ENCODE measurements at places on chromosomes 12 and 14. TPM values are rescaled to one million over a fixed set of nuclear protein-coding genes. Genes with fewer than 3 reads are reported as not detected.

DNA sequence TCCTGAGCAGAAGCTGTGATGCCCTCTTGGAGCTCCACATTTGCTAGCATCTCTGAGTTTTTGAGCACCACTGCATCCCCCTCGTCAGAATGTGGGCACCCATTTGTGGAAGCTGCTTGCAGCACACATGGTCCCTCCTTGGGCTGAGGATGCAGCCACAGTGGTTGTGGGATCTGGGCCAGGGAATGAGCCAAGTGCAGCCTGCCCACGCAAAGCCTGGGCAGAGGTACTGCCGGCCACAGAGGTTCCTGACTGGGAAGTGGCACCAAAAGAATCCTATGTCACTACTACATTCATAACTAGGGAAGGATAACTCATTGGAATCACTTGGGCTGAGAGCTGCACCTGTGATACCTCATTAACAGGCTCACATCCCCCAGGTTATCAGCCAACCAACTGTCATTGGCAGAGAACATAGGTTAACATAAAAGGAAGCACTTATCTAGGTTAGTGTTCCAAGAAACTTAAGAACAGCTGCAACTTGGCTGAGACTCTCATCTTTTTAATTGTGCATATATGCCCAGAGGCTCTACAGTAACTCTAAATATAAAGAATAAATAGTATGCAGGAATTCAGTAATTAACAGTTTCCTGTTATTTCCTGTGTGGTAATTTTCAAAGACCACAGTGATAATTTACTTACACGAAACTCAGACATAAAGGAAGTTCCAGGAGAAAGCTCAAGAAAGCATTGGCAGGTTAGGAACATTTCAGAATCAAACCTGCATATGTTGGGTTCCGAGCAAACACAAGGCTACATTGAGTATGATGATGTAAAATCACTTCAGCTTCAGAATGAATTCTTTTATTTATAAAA is 145.3 kb downstream of the BCAT1 start:
- no peak for DNase-seq

DNA sequence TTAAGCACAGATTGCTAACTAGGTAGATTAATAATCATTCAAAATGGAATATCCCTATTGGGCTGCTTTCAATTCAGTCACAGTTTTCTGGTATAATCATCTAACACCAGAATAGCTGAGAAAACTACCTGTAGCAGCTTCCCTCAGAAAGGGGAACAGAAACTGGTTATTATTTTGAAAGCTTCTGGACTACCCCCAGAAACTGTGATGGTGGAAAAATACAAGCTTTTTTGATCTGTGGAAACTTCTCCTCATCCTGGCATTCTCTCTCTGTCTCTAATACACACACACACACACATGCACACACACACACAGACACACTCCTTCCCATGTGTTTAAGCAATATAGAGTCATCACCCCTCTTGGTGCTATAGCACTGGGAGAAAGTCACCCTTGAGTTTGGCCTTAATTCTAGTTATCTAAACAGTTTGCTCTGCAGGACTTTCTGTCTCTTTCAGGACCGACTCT is 251.5 kb upstream of the LMO3 start:
- no peak for DNase-seq

- no peak for DNase-seq
These were observed 268.1 kb upstream of the RMST start for GRCh38 chr12:97194546-97194945.

GRCh38 chr12:90399357-90399756 is 555.6 kb downstream of the CCER1 start:
- DNase-seq, result no peak

DNA sequence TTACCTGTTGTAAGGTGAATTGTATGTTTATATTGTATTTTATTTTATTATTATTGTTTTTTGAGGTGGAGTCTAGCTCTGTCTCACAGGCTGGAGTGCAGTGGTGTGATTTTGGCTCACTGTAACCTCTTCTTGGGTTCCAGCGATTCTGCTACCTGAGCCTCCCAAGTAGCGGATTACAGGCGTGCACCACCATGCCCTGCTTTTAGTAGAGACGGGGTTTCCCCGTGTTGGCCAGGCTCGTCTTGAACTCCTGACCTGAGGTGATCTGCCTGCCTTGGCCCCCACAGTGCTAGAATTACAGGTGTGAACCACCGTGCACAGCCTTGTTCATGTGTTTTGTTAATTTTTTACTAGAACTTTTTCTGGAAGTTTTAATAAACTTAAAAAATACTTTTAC is 3.8 kb downstream of the ATF7IP start:
- no peak for DNase-seq

- no peak for DNase-seq
These were observed 2.3 kb downstream of the NPAS3 start for GRCh38 chr14:32940711-32941667.

DNA sequence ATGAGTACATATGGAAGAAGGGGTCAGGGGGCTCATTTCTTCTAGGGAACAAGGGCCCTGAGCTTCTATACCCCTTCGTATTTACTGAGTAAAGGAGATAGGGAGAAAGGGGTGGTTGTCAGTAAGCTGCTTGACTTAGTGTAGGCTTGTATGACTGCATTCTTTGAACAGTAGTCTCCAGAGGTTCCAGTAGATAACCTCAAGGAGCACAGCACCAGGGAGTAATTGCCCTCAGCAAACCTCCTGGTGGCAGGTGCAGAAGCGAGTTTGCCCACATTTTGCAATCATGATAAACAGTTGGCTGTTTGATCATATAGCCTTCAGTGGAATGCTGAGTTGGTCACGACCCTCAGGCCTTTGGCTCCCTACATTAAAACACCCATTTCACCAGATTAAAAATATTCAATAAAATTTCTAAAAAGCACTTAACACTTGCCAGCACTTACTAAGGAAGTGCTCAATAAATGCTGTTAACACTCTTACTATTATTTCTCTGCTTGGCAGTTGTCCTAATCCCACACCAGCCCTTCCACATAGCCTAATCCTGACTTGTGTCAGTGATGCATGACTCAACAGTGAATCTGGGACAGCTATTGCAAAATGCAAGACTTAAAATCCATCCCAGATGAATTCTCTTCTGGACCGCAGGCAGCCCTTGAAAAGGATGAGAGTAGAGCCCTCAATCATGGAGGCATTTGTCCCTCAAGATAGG is 3.7 kb upstream of the DHRS4L2 start:
- no peak for DNase-seq

- DNase-seq, result no peak
These were observed 178.2 kb downstream of the PIK3C2G start for GRCh38 chr12:18439541-18439940.

GRCh38 chr12:76929499-76929898 is 50.7 kb upstream of the CSRP2 start:
- no peak for DNase-seq

- no peak for DNase-seq
These were observed 64.5 kb downstream of the MED13L start for GRCh38 chr12:116213014-116213413.

DNA sequence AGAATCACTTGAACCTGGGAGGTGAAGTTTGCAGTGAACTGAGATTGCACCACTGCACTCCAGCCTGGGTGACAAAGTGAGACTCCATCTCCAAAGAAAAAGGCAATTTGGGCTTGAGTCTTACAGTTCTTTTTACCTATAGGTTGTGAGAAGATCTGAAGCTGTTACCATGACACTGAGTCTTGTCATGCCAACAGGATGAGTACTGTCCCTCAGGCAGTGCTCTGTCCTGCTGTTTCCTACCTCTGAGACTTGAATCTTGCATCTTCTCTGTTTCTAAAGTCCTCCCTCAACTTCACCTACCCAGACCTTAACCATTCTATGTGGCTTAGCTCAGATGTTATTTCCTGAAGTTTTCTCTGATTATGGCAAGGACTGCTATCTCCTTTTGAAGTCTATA is 400.8 kb upstream of the PRICKLE1 start:
- DNase-seq, result no peak

DNA sequence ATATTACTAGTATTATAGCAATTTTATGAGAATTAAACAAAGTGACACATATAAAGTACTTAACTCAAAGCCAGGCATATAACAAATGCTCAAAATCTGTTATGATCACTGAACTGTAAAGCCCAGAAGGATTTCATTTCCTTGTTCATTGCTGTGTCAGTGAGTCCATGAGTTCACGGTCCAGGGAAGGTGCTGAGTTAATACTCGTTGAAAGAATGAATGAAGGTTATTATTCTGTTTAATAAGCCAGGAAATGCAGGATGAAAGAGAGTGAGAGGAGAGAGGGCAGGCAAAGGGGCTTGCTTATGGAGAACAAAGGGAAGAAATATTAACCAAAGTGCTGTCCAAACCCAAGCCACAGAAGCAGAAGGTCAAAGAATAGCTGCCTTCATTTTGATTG is 40.2 kb upstream of the NT5DC3 start:
- no peak for DNase-seq

DNA sequence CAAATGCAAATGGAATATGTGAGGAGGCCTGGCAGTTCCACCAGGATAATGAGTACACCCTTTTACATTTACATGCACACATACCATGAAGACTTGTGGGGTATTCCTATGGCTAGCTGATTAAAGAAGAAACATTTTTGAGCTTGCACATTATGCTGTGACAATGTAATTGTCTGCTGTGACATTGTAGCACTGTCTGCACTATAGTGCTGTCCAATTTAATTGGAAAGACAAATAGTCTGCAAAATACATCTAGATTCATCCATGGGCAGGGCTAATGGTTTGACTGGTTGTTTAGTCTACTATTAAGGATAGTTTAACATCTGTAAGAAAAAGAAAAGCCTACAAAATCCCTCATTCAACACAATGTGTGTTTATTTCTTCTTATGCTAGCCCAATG is 1005.6 kb upstream of the LRFN5 start:
- no peak for DNase-seq

GRCh38 chr12:103715494-103715893 is 125.5 kb downstream of the NT5DC3 start:
- no peak for DNase-seq

- DNase-seq, result peak; percentile 80
These were observed 760 bp downstream of the ACTN1 start for GRCh38 chr14:68978172-68978911.

GRCh38 chr12:124972211-124972610 is 16.7 kb downstream of the DHX37 start:
- no peak for DNase-seq

DNA sequence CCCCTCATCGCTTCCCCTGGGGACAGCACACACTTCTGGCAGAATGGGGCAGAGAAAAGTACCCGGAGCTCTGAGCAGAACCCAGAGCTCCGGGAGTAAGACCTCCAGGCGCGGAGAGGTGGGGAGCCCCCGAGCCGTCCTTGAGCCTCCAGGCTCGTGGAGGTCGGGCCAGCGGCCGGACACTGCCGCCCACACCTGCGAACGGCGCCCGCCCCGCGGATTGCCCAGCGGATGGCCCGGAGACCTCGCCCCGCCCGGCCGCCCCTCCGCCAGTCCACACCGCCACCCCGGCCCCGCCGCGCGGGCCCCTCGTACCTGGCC is 344 bp downstream of the SPTLC2 start:
- DNase-seq, result no peak

GRCh38 chr14:23389396-23389795 is 12.6 kb downstream of the CMTM5 start:
- no peak for DNase-seq

DNA sequence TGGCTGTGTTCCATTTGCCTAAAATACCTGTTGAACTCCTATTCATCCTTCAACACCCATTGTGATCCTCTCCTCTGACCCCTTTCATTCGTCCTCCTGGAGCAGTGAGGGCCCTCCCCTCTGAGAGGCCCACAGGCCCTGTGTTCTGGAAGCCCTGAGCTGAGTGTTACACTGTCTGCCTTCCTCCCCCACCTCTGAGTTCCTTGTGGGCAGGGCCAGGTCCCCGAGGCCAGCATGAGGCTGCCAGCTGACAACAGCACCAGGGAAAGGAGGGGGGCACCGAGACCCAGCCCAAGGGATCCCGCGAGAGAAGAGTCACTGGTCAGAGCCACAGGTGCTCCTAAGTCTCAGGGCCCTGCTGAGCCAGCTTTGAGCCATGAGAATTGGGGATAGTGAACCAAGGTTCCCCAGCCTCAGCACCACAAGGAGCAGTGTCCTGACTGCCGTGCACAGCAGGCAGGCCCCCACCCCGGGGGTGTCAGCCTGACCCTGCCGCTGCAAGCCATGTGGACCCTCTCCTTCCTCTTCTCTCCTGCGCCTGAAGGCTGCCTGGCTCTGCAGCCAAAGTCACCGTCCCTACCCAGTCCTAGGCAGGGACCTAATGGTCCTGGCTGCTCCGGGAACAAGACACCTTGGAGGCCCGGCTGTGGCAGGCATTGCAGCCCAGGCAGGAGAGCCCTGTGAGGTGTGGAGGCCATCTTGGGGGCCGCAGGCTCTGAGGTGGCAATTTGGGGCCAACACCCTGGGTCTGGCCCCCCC is 52.5 kb downstream of the BEGAIN start:
- peak; percentile 12 for DNase-seq

- DNase-seq, result no peak
These were observed 86.4 kb downstream of the BCL11B start for GRCh38 chr14:99185436-99186068.

DNA sequence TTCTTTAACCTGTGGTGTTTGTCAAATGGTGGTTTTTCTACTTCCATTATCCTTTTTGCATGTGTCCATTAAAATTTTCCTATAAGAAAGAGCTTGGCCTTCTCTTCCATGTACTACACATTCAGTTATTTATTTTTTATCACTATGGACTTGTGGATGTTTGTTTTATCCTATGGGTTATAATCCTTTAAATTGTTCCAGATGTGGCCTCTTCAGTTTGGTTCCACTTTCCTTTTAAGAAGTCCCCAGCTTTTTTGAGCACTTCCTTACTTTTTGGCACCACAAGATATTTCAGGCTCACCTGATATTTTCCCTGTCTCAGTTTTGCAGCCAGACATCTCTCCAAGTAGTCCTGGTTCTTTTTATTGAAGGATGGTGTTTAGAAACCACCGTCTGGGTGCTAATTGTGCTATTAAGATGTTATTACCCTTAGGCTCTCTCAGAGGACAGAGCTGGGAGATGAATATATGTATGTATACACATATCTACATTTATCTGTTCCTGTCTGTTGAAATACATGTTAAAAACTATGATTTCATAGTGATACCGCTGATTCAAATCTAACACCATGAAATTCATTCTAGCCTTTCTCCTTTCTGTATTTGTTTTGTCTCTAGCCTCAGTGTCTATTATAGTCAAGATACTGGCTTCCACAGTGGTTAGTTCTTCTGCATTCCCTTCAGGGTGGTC is 408.5 kb upstream of the RGS6 start:
- no peak for DNase-seq

GRCh38 chr12:104877103-104877705 is 80.9 kb downstream of the SLC41A2 start:
- DNase-seq, result peak; percentile 47

GRCh38 chr14:53709381-53709780 is 247.2 kb downstream of the BMP4 start:
- DNase-seq, result no peak

The ARHGAP9 gene
- total RNA-seq, result 5.7 TPM

The FRS2 gene
- total RNA-seq, result 25.2 TPM

The MUCL1 gene
- not detected for total RNA-seq

The CDKN3 gene
- total RNA-seq, result 5.5 TPM

The RBM25 gene
- total RNA-seq, result 35.9 TPM

The TRIM9 gene
- total RNA-seq, result 0.42 TPM

The TEX52 gene
- total RNA-seq, result not detected

All from left ventricle myocardium superior (tissue), 1 donor.